Activated T-helper 17 cell treated with anti-CD3 and anti-CD28 coated beads, Interleukin-2, amount 50 U/mL, for 72 hours (primary cell): ENCODE measurements at places on chromosomes 4 and X. TPM values are rescaled to one million over a fixed set of nuclear protein-coding genes. Genes with fewer than 3 reads are reported as not detected.

GRCh38 chr4:98470366-98470765, 188.0 kb downstream of the TSPAN5 start:
- no peak for ATAC-seq

DNA sequence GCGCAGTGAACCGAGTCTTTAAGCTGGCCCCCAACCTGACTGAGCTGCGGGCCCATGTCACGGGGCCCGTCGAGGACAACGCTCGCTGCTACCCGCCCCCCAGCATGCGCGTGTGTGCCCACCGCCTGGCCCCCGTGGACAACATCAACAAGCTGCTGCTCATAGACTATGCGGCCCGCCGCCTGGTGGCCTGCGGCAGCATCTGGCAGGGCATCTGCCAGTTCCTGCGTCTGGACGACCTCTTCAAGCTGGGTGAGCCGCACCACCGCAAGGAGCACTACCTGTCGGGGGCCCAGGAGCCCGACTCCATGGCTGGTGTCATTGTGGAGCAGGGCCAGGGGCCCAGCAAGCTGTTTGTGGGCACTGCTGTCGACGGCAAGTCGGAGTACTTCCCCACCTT, 2.2 kb downstream of the PLXNA3 start:
- no peak for ATAC-seq

GRCh38 chrX:107669261-107669660, 41.0 kb downstream of the PRPS1 start:
- no peak for ATAC-seq

GRCh38 chr4:184267206-184267608, 49.5 kb upstream of the ENPP6 start:
- ATAC-seq = no peak

DNA sequence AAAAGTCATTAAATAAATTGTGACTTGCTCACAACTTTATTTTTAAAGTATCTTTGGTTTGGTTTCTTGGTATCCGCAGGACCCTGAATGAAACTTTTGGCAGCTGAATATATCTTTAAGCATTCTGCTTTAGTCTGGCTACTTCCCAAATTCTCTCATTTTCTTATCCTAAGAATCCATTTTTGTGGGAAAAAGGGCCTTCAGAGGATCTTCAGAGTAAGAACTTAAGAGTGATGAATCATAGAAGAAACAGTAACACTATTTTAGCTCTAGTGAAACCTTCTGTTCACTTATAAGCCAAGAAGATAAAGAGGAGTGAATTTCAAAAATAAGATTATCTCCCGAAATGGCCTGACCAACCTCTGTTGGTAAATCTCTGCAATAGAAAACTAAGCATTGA, 540.6 kb upstream of the MAGEB18 start:
- no peak for ATAC-seq

DNA sequence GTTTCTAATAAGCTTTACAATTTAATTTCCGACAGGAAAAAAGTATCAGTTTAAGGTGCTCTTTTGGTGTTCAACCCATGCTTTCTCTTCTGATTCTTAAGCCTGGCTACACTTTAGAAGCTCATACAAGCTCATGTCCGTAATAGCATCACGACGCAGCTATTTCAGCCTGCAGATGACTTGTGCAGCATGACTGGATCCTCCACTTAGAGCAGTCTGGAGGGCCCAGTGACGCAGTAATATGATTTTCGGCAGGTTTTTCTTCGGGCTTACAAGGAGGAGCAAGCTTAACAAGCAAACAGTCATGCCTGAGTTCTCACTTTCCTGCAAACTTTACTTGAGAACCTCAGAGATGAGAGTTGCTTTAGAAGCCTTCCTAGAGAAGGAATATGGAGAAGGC, 85.3 kb upstream of the MAML3 start:
- ATAC-seq = no peak

GRCh38 chr4:4838051-4838935, 21.2 kb upstream of the MSX1 start:
- no peak for ATAC-seq

GRCh38 chr4:155974476-155974749, 20.7 kb upstream of the CTSO start:
- ATAC-seq = no peak

GRCh38 chr4:9845791-9846493, 64.5 kb downstream of the DRD5 start:
- ATAC-seq = no peak

DNA sequence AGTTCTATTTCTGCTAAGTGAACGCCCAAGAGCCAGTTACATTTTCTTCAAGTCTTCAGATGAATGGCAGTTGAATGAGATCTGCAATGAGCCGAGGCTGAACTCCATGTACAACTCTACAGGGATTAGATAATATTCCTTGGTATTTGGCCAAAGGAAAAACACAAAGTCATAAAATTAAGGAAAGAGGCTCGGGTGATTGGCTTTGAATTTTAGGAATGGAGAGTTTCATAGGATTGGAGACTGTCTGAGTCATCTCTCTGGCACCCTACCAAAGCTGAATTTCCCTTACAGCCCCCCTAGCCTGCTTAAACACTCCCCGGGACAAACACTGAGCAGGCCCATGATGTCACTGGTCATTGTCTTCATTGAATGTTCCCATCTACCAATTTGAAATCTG, 188.0 kb upstream of the C1QTNF7 start:
- ATAC-seq = no peak

DNA sequence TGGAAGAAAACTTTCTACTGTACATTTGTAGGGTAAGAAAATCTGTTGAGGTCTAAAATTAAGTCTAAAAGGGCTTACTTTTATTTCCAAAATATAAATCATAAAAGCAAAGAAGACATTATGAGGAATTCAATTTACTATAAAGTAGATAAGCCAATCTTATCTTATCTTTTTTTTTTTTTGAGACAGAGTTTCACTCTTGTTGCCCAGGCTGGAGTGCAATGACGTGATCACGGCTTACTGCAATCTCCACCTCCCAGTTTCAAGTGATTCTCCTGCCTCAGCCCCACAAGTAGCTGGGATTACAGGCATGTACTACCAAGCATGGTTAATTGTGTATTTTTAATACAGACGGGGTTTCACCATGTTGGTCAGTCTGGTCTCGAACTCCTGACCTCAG, 166.9 kb downstream of the NR3C2 start:
- no peak for ATAC-seq

DNA sequence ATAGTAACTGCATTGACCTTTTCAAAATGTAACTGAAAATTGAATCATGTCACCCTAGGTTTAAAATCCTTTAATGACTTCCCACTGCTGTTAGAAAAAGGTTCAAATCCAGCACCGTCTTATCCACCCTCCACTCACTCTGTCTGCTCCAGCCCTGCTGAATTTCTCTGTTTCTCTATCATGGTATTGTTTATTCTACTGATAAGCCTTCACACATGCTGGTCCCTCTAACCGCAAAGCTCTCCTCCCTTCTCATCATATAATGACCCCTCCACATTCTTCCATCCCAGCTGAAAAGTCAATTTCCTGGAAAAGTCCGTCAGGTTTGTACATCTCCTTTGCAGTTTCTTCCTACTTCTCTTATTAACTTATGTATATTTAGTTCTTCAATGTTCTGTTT, 389.2 kb upstream of the F9 start:
- no peak for ATAC-seq

GRCh38 chr4:40340030-40340429, 4.9 kb downstream of the CHRNA9 start:
- peak; percentile 98 for ATAC-seq

DNA sequence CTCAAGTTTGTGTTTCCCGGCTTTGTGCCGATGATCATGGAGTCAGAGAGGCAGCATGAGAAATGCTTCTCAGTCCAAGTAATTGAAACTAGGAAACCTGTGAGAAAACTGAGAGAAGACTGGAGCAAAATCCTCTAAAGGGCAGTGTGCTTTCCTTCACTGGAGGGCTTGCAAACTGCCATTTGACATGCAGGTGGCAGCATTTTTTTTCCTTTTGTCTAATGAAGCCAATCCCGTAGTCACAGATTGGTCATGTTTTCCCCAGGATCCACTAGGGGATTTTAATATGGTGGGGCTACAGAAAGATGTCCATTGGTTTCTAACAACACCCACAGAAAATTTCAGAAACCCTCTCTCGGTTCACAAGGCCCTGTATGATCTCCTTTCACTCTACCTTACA, 117.4 kb upstream of the NUDT10 start:
- no peak for ATAC-seq

DNA sequence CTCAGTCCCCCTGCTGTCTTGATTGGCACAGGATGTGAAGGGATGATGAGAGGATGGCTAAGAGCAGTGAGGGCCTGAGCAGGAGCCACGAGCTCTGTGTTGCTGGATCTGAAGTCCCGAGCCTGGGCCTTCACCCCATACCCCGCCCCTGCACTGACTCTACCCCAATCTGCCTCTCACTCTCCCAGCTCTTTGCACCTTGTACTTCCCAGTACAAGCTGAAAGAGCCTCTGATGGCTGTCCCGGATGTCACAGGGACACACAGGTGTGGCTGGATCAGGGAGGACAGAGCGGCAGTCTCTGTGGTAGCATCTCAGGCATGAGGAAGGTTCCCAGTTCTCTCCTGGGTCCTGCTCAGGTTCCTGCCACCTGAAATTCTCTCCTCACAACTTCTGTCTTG, 103.6 kb downstream of the CHIC2 start:
- no peak for ATAC-seq

GRCh38 chrX:22795671-22796070, 204.1 kb upstream of the DDX53 start:
- no peak for ATAC-seq

DNA sequence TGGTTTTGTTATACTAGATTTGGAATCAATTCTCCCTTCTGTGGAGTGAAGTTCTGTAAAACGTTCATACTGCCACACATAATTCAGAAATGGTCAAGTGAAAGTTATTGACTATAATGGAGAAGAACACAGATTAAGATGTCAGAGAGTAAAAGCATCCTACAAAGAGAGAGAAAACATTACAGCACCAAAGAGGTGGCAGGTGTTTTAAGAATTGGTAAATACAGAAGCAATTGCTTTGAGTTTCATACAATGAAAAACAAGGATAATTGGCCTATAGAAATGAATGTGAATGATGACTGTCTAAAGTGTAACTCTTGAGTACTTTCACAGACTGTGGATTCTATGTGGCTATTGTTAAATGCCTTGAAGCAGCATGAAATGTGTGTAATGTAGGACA, 435.6 kb upstream of the SMIM31 start:
- no peak for ATAC-seq

DNA sequence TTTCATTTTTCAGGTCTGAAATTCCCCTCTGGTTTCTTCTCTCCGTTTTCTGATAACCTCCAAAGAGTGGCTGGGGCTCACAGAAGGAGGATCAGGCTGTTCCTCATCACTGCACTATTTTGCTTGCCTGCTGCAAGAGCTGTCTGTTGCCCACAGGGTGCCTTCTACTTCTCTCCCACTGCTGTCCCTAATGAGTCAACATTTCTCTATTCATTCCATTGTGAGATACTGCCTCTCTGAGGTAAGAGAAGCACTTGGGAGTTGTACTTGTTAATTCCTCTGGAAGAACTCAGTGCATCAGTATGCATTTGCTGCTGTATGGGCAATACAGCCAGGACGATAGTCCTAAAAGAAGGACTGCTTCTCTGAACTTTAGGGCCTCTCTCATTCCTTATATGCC, 34.8 kb downstream of the CT47B1 start:
- ATAC-seq = no peak

DNA sequence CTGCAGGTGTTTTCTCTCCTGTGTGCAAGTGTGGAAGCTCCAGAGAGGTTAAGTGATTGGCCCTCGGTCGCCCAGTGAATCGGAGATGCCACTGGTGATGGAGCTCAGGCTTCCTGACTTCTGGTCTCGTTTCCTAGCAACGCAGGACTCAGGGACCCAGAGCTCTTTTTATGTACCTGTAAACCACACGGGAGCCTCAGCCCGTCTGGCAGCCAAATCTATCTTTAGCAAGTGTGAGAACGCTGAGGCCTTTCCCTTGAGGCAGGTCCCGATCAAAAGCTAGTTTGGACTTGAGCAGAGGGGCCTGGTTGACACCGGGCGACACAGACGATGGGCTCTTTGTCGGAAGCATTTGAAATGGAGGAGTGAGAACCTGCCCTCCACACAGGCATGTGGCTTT, 116.8 kb downstream of the SORCS2 start:
- ATAC-seq = no peak

DNA sequence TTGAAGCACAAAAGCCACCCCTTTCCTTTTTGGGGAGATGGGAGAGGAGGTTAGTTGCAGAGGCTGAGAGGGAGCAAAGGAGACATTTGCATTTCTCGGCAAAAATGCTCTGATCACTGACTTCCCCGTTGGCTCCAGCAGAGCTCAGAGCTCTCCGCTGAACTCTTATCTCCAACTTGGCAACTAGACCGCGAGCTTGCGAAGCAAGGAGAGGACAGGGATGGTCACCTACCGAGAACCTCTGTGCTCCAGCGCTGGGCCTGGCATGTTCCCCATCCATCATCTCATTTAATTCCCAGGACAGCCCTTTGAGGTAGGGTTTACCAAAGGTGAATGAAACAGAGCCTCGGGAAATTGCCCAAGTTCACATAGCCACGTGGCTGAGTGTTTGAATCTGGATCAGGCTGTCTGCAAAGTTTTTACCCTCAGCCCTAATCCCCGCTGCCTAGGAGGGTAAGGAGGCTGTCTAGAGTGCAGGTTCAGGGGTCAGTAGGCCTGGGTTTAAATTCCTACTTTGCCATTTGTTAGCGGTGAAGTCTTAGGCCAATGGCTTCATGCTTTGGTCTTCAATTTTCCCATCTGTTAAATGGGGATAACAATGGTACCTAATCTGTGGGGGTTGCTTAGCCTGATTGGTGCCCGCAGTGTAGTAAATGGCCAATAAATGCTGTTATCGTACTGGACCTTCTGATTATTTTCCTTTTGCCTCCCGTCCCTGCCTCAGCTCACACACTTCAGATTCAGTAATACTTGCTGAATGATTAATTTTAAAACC, 3.8 kb upstream of the CITED1 start:
- ATAC-seq = no peak

- no peak for ATAC-seq
Measured at GRCh38 chr4:155943605-155944291, 9.9 kb downstream of the CTSO start.

DNA sequence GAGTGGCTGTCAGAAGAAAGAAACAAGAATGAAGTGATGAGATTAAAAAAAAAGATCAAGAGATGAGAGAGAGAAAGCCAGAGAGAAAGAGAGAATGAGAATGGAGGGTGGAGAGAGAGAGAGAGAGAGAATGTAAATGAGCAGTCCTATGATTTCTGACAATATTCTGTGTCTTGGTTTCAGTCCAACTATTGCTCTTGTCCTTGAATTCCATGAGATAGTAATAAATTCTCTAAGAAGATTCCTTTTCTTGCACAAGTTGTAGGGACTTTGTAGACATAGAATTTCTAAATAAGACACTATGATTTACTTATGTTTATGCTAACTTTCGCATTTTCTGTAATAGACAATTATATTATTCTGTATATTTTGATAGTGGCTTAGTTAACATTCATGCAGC, 149.6 kb upstream of the CTSO start:
- ATAC-seq = no peak

GRCh38 chrX:40082447-40083119, 15.2 kb downstream of the BCOR start:
- peak; percentile 10 for ATAC-seq

RHOXF2 gene
- not detected for total RNA-seq

XIAP gene
- 27.0 TPM for total RNA-seq

NHSL2 gene
- 0.15 TPM for total RNA-seq

ZNF185 gene
- total RNA-seq = 2.3 TPM

HTN3 gene
- total RNA-seq = not detected

CSN1S1 gene
- total RNA-seq = not detected

VEGFC gene
- not detected for total RNA-seq

PLAC8 gene
- 19.9 TPM for total RNA-seq

VSIG4 gene
- not detected for total RNA-seq

CTAG1B gene
- not detected for total RNA-seq

DSPP gene
- total RNA-seq = not detected

MGARP gene
- not detected for total RNA-seq

CSAG3 gene
- total RNA-seq = not detected

CENPVL1 gene
- total RNA-seq = not detected
